Psoas muscle (tissue), 8 donors: ENCODE measurements at places on chromosomes 1 and 21.

GRCh38 chr1:150053926-150054325 lies 13.7 kb upstream of the VPS45 start:
- no peak for DNase-seq

DNA sequence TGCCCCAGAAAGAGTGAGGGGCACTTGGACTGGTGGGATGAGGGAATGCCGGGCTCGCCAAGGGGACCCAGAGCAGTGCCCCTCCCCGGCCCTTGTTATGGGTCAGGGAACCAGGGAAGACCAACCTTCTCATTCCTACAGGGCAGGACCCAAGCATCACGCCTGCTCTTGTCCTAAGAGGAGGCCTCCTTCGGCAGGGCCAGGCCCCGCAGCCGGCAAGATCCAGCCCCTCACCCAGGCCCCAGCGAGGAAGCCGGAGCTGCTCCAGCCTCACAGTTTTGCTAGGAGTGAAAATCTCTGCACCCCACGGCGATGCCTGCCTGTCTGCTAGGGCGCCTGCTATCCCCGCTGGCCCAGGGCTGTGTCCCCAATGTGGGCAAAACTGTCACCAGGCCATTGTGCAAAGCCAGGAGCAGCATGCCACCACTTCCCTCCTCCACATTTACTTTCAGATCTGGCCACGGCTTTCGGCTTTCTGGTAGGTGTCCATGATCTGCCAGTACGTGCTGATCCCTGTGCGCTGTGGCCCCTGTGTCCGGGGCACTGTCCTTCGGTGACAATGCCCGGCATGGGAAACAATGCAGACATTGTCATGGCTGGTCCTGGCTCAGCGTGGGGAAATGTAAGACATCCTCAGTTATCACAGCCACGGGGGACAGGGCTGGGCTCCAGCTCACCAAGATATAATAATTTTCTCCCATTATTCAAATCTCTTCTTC lies 9.6 kb downstream of the ACTRT2 start:
- peak; percentile 43 for DNase-seq

DNA sequence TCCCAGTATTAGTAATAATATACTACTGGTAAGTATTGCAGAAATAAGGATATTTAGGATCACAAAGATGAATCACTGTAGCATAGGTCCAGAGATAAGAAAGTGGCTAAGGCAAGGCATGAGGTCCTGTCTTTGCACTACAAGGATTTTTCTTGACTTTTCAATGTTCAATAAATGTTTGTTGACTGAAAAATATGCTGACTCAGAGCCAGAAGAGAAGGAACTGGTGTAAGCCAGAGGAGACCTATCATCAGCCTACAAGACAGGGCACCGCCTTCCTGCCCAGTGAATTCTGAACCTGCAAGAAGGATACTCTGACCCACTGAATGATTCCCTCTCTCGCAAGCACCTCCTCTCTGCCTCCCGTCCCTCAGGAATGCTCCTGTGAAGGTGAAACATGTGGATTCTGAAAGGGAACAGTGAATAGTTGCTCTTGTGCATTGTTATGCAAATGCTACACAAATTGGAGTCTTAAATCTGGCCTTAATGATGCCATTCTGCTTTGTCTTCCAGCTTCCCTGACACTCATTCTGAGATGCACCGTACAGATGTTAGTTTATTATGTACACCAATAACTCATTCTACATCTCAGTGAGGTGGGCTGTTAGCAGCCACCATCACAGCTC lies 540.0 kb downstream of the OMA1 start:
- no peak for DNase-seq

- DNase-seq, result no peak
Measured at GRCh38 chr1:201214886-201215285, 24.3 kb downstream of the IGFN1 start.

GRCh38 chr21:33586927-33587326 lies 1.6 kb downstream of the DONSON start:
- DNase-seq, result no peak

- no peak for DNase-seq
Measured at GRCh38 chr1:234288946-234289345, 84.3 kb upstream of the COA6 start.

- no peak for DNase-seq
Measured at GRCh38 chr1:172756024-172756423, 97.1 kb downstream of the FASLG start.

DNA sequence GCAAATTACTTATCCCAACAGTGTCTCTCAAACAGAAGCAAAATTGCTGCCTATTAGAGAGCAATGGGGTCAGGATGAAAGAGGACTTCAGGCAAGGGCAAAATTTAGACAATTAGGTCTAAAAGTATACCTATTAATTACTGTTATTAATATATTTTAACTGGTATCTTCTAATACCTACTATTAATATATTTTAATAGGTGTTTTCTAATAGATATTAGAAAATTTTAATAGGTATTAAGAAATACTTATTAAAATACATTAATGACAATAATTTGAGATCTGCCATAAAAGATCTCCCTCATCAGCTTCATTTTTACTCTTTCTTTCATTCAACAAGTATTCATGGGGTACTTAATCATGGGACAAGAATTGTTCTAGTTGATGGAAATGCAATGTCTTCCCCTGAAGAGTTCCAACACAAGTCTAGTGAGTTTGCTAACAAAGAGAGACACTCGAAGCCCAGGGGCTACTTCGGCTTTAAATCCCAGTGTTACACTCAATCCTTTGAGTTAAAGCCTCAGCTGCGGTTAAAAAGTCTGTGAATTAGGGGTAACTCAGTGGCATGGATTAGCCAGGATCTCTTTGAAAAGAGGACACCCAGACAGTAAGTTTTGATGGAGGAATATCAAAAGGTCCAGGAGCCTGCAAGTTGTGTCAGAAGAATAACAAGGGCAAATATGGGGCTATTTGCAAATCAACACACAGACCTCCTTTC lies 44.1 kb downstream of the STYXL2 start:
- DNase-seq, result no peak

- no peak for DNase-seq
Measured at GRCh38 chr1:233689017-233689747, 75.3 kb downstream of the KCNK1 start.

GRCh38 chr1:174964261-174964971 lies 35.3 kb upstream of the CACYBP start:
- no peak for DNase-seq

GRCh38 chr1:154589780-154590179 lies 18.2 kb downstream of the ADAR start:
- DNase-seq, result no peak

- peak; percentile 28 for DNase-seq
Measured at GRCh38 chr1:2373551-2374251, 17.7 kb downstream of the MORN1 start.

- no peak for DNase-seq
Measured at GRCh38 chr1:197911111-197911856, 5.9 kb upstream of the LHX9 start.
